WTC11 (cell line): ENCODE measurements at places on chromosomes 12 and 14. TPM values are rescaled to one million over a fixed set of nuclear protein-coding genes. Genes with fewer than 3 reads are reported as not detected.

DNA sequence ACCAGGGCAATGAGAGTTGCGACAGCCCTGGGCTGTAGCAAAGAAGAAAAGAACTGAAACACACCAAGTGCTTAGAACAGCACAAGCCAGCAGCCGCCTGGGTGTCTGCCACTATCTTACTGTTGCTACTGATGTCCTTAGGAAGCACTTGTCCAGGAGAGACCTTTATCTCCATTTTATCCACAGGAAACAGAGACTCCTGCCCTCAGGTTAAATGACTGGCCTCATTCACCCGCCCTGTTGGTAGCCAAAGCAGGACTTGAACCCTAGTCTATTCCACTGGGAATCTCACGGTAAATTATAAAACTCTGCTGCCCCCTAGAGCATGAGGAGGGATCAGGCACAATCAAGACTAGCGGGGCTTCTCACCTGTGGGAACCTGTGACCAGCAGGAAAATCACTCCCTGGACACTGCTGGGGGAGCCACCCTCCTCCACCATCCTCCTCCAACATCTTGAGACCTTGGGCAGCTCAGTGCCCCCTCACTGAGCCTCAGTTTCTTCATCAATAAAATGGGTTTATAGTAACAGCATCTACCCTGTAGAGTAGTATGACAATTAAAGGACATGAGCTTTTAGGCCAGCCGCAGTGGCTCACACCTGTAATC is 20.5 kb upstream of the TESC start:
- H3K27me3 ChIP-seq, result no peaks in the 10 kb centered on the region
- no peak overlapping the region for H3K4me3 ChIP-seq
- H3K4me1 ChIP-seq, result peaks cover 5% of the 10 kb centered on the region; the same call in 1 of the 2 replicates
- peak; percentile 69 for DNase-seq
- H3K27ac ChIP-seq, result no peak overlapping the region

DNA sequence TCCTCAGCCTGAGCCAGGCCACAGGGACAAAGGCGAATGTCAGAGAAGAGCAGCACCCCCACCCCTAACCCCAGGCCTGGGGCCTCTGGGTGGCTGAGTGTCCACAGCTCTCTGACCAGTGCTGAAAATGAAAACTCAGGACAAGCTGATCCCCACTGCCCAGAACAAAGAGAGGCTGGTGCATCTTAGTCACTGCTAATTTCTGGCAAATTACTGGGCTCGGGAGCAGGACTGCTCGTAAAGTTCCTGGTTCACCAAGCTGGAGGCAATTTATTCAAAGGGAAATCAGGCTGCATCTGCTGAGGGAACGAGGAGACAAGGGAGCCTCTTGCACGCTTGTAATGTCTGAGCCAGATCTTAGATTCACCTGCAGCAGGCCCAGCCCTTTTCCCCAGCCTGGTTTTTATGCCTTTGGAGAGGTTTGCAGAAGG is 43.2 kb downstream of the CALM1 start:
- H3K4me3 ChIP-seq, result peak overlapping the region; percentile 32
- peaks cover 68% of the 10 kb centered on the region for H3K4me1 ChIP-seq
- no peaks in the 10 kb centered on the region for H3K27me3 ChIP-seq
- no peak for DNase-seq
- peak overlapping the region; percentile 96 for H3K27ac ChIP-seq

DNA sequence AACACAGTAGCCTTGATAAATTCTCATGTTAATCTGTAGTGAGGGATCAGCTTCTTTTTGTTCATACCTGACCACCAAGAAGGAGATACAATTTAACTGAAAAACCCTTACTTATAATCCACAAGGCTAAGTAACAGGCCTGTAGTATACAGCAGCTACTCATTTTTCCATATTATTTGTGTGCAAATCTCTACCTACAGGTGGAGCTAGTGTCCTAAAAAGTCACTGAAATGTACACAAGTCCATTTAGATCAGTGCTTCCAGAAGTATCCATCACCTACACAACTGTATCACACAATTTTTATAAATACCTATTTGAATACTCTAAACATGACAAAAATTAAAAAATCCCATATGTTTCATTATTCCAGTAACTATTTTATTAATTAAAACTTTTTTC is 173.2 kb downstream of the SLC35F4 start:
- H3K27ac ChIP-seq, result no peak overlapping the region
- peaks cover 4% of the 10 kb centered on the region for H3K4me1 ChIP-seq
- peaks cover 30% of the 10 kb centered on the region for H3K36me3 ChIP-seq
- no peaks in the 10 kb centered on the region for H3K27me3 ChIP-seq
- DNase-seq, result no peak

DNA sequence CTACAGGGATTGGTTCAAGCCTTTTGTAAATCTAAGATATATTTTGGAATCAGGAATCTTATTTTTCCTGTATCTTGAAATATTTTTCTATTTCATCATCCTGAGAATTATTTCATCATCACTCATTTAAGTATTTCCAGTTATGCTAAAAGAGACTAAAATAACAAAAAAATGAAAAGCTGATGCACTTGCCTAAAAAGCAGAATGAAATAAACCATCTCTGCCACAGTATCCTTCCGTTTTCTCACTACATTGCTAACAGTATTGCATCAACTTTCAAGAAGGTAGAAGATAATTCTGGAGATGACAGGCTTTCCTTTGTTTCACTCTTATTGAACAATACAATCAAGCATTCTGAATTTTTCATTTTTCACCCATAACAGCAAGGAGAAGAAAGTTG is 31.1 kb upstream of the EIF5 start:
- no peak for DNase-seq
- H3K4me3 ChIP-seq, result no peak overlapping the region
- no peaks in the 10 kb centered on the region for H3K4me1 ChIP-seq
- H3K27me3 ChIP-seq, result no peaks in the 10 kb centered on the region; the same call in 1 of the 2 replicates
- no peak overlapping the region for H3K27ac ChIP-seq

DNA sequence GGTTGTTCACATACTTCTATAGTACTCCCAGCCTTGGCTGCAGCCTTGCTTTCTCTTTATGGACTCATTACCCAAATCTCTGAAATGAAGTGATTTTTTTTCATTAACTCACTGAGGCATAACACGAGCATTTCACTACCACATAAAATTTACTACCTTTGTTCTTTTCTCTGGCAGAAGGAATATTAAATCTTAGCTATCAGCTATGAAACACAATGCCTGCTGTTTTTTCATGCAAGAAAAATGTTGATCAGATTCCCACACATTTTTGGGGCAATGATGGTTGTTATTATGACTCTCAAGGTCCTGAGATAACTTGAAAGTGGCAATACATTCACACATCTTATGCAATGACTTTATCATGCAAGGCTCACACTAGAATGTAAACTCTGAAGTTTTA is 225.3 kb upstream of the ATP2B1 start:
- no peaks in the 10 kb centered on the region for H3K36me3 ChIP-seq
- H3K27me3 ChIP-seq, result no peaks in the 10 kb centered on the region
- no peak overlapping the region for H3K27ac ChIP-seq
- DNase-seq, result no peak
- no peak overlapping the region for H3K4me3 ChIP-seq
- peaks cover 32% of the 10 kb centered on the region for H3K4me1 ChIP-seq

- DNase-seq, result no peak
- H3K4me1 ChIP-seq, result peaks cover 85% of the 10 kb centered on the region
- no peaks in the 10 kb centered on the region for H3K27me3 ChIP-seq
Measured at GRCh38 chr12:85949253-85949652, 75.2 kb downstream of the NTS start.

GRCh38 chr14:80956922-80957321 is 1.5 kb downstream of the TSHR start:
- DNase-seq, result no peak
- H3K4me3 ChIP-seq, result no peak overlapping the region; the same call in 1 of the 2 replicates
- no peaks in the 10 kb centered on the region for H3K36me3 ChIP-seq
- H3K27me3 ChIP-seq, result peaks cover 34% of the 10 kb centered on the region

- H3K4me3 ChIP-seq, result no peak overlapping the region
- H3K27me3 ChIP-seq, result no peaks in the 10 kb centered on the region
Measured at GRCh38 chr12:112838731-112839130, 47.2 kb downstream of the RPH3A start.

GRCh38 chr14:20583142-20583541 is 4.7 kb downstream of the RNASE11 start:
- H3K4me3 ChIP-seq, result no peak overlapping the region
- no peak for DNase-seq
- no peaks in the 10 kb centered on the region for H3K36me3 ChIP-seq
- peaks cover 69% of the 10 kb centered on the region for H3K4me1 ChIP-seq

GRCh38 chr12:57838594-57839302 is 7.8 kb downstream of the CTDSP2 start:
- no peaks in the 10 kb centered on the region for H3K36me3 ChIP-seq
- H3K27me3 ChIP-seq, result no peaks in the 10 kb centered on the region
- H3K4me1 ChIP-seq, result peaks cover 98% of the 10 kb centered on the region
- H3K27ac ChIP-seq, result peak overlapping the region; percentile 91
- H3K4me3 ChIP-seq, result peak overlapping the region; percentile 12; the same call in 1 of the 2 replicates

DNA sequence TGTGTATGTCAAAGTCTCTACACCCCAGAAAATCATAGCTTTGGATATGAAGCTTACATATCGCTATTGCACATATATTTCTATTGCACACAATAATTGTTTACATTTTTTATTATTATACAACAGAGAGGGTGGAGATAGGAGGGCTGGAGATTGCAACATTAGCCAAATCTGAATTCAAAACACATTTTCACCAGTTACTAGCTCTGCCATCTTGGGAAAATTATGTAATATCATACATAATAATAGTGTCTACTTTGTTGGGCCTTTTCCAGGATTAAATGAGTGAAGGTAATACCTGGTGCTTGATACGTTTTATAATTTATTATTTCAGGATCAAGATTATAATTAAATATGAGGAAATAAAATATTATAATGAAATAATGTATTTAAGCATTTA is 507.4 kb upstream of the TBX3 start:
- no peak overlapping the region for H3K27ac ChIP-seq
- no peak overlapping the region for H3K4me3 ChIP-seq
- H3K27me3 ChIP-seq, result no peaks in the 10 kb centered on the region
- DNase-seq, result no peak
- no peaks in the 10 kb centered on the region; the same call in 1 of the 2 replicates for H3K36me3 ChIP-seq

- DNase-seq, result peak; percentile 29
- no peak overlapping the region for H3K4me3 ChIP-seq
- H3K4me1 ChIP-seq, result peaks cover 20% of the 10 kb centered on the region
- H3K27ac ChIP-seq, result no peak overlapping the region
- peaks cover 14% of the 10 kb centered on the region for H3K27me3 ChIP-seq
Measured at GRCh38 chr14:100677554-100678468, 48.9 kb upstream of the DLK1 start.

DNA sequence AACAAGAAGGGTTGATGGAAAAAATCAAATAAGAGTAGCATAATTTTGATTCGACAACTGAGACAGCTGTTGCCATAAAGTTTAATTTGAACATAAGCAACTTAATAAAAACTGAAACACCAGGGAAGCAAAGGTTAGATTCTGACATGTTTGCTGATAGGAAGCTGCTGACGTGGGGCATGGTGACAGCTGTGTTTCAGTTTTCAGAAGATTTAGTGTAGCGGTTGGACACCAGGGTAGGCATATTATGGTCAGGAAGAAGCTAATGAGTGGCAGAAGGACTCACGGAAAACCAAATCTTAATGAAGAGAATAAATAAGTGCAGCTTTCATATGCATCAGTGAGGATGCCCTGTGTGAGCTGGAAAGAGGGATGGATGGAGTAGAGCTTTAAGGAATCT is 336.7 kb upstream of the RPL10L start:
- no peak for DNase-seq
- H3K27ac ChIP-seq, result no peak overlapping the region

DNA sequence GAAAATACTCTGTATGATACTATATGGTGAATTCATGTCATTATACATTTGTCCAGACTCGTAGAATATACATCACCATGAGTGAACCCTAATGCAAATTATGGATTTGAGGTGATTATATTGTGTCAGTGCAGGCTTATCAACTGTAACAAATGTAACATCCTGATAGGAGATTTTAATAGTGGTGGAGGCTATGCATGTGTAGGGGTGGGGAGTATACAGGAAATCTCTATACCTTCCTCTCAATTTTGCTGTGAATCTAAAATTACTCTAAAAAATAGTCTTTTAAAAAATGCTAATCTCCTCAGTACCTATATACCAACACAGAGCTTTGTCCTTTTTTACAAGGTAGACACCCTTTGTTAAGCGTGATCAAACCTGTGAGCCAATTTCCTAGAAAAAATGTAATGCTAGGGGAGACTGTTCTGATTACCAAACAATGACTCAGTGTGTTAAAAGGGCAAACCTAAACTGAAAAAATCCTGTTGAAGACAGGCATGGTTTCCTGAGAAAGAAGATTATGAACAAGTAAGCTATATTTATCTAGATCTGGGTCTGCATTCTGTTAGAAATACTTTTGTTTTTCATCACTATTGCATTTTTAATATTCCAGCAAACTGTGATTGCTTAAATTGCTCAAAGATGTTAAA is 170.9 kb downstream of the DUSP6 start:
- no peaks in the 10 kb centered on the region for H3K36me3 ChIP-seq
- no peak overlapping the region for H3K27ac ChIP-seq
- H3K27me3 ChIP-seq, result no peaks in the 10 kb centered on the region
- H3K4me3 ChIP-seq, result no peak overlapping the region

The NOS1 gene
- total RNA-seq, result 4.0 to 4.8 TPM (median 4.5 TPM) in 3 replicates

The FAM90A1 gene
- 0.35 to 0.44 TPM (median 0.39 TPM) in 3 replicates for total RNA-seq

The HVCN1 gene
- 5.7 to 8.4 TPM (median 7.9 TPM) in 3 replicates for total RNA-seq

The TBC1D30 gene
- total RNA-seq, result 2.0 to 3.6 TPM (median 2.3 TPM) in 3 replicates

The TCL1A gene
- 1.1 to 2.9 TPM (median 2.8 TPM) in 3 replicates for total RNA-seq

The SERPINA3 gene
- total RNA-seq, result 2.7 to 3.5 TPM (median 3.0 TPM) in 3 replicates

The IL23A gene
- total RNA-seq, result 2.9 to 3.0 TPM (median 2.9 TPM) in 3 replicates

The RDH12 gene
- 0.55 to 0.77 TPM (median 0.66 TPM) in 3 replicates for total RNA-seq

The JPH4 gene
- total RNA-seq, result 50.1 to 62.0 TPM (median 60.0 TPM) in 3 replicates
